Stimulated activated CD4-positive, alpha-beta T cell treated with anti-CD3 and anti-CD28 coated beads, Interleukin-15, amount 100 ng/mL, for 1 hour (primary cell): ENCODE measurements at places on chromosomes 2 and 18.

DNA sequence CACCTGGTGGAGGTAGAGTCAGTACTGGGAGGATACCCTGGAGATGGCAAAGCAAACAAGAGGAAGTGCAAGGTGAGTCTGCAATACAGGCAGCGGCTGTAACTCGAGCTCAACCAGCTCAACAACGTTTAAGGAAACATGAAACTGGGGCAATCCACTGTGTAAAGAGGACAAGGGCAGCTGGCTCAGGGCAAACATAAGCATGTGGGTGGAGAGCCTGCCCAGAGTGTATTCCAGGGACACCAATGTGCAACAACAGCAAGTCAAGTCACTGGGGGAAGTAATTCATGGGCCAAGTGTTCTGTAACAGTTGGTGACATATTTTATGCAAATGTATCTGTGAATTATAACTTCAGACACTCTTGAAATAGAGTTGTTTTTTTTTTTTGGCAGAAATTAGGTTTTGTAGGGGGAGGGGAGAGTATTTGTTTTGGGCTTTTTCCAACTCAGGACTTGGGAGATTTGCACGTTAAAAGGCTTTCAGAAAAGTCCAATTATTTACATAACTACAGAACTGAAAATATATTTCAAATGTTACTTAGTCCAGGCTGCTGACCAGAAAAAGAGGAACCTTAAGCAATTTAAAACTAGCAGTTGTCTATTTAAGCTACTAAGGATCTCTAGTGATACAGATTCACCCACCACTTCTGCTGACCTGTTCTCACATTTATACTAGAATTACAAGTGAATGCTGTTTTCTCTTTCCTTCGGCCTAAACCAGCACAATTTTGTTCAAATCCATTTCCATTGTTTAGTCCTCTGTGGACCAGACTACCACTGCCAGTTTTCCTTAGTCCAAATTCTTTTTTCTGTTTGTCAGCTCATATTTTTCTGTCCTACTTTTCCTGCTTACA lies 18.6 kb downstream of the NRXN1 start:
- no peak for DNase-seq

- no peak for DNase-seq
These were observed 344.6 kb downstream of the KCNJ3 start for GRCh38 chr2:155043097-155043496.

- no peak for DNase-seq
These were observed 277.9 kb downstream of the NDUFA10 start for GRCh38 chr2:239747274-239747673.

DNA sequence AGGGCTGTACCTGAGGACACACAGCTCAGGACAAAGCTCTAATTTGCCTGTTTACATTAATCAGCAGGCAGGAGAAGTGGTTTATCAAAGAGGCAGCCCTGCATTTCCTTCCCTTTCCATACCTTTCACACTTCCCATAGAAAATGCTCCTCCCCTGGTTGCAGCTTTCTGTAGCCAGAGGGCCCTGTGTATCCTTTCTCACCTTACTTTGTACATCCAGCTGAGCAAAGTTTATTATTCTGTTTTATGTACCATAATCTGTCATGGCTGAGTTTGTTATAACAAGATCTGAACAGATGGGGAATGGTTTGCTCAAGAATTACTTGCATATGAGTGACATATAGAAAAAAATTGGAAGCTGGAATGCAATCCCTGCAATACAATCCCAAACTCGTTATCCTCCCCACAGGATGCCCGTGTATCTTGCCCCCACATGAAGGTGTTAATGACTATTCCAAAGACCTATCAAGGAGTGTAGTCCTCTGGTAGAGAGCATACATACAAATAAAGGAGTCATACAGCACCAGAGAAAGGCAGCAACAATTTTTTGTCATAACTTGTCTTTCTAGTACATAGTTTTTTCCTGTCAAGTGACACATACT lies 1025.8 kb upstream of the KLHL29 start:
- DNase-seq, result no peak

- DNase-seq, result no peak
These were observed 6.5 kb downstream of the EFEMP1 start for GRCh38 chr2:55917117-55917516.

- no peak for DNase-seq
These were observed 26.6 kb downstream of the RASGRP3 start for GRCh38 chr2:33503002-33503401.

- no peak for DNase-seq
These were observed 185.5 kb downstream of the NOL4 start for GRCh38 chr18:34039201-34039600.

DNA sequence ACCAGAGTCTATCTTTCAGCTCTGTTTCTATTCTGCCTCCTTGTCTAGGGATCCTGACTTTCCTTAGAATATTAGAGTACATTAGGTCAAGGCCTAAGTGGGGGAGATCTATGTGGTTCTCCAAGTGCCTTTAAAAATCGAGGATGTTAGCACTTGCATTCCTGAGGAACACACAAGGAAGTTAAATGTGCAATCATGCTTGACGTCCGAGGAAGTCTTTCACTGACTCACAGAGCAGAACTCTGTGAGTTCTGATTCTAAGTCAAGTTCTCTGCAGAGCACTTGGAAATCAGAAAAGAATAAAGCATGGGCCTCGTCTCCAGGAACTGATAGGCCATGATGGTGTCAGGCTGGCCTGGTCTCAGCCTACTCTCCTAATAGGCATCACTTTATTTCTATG lies 17.2 kb downstream of the FHOD3 start:
- no peak for DNase-seq

GRCh38 chr18:13496691-13497281 lies 229.6 kb downstream of the FAM210A start:
- no peak for DNase-seq

DNA sequence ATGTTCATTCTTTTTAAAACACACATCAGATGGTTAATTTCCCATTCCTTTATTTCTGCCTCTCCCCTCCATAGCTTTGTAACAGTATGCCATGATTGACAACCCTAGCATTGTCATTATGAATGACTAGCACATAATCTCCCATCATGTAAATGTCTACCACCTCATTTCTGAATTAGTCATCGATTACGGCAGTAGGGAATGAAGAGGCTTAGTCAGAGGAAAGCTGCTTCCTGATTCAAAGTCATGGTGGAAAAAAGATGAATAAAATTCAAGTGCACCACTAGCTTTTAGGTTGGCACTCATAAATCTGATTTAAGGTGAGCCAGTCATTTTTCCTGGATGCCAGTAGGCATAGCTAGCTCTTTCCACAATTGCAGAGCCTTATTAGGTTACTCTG lies 19.1 kb upstream of the ACMSD start:
- no peak for DNase-seq

GRCh38 chr2:67904966-67905365 lies 157.8 kb downstream of the C1D start:
- DNase-seq, result no peak

- DNase-seq, result no peak
These were observed 577.4 kb downstream of the DSC3 start for GRCh38 chr18:30465096-30465495.

GRCh38 chr2:78251708-78252107 lies 729.5 kb upstream of the LRRTM4 start:
- no peak for DNase-seq

GRCh38 chr2:85854897-85855296 lies 33.9 kb downstream of the ST3GAL5 start:
- no peak for DNase-seq

- DNase-seq, result no peak
These were observed 77.6 kb downstream of the EPC2 start for GRCh38 chr2:148721991-148722777.

GRCh38 chr2:186518945-186519344 lies 32.9 kb downstream of the ZC3H15 start:
- DNase-seq, result no peak

GRCh38 chr2:231662028-231662810 lies 46.1 kb upstream of the PTMA start:
- DNase-seq, result peak; percentile 96

DNA sequence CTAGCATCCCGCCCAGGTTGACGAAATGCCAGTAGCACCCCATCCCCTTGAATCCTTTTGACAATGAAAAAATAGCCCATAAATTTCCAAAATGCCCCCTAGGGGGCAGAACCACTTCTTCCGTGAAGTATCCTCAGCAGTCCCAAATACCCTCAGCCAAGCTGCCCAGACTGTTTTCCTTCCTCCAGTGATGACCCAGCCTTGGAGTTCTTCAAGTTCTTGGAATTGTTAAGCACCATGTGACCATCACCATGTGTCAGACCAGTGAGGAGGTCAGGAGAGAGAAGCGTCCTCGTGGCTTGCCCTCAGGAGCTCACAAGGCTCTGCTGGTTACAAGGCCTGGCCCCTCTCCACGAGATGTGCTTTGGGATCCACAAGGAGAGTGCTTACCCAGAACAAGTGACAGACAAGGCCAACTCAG lies 1.4 kb upstream of the SLC23A3 start:
- DNase-seq, result no peak

DNA sequence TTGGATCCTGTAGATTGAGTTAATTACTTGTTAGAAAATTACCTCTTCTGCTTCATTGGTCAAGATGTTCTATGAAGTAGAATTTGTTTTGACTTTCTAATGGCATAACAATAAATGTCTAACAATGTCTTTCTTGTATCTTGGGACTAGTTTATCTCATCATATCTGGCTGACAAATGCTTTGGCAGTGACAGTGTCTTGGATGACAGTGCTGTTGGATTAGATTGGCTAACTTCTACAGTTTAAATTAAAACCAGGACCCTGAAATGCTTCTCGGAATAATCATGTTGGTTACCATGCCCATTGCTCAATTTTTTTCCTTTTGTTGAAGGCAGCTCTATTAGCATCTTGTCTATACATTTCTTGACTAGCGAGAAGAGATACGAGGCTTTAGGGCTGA lies 176.9 kb downstream of the PARD3B start:
- DNase-seq, result no peak

DNA sequence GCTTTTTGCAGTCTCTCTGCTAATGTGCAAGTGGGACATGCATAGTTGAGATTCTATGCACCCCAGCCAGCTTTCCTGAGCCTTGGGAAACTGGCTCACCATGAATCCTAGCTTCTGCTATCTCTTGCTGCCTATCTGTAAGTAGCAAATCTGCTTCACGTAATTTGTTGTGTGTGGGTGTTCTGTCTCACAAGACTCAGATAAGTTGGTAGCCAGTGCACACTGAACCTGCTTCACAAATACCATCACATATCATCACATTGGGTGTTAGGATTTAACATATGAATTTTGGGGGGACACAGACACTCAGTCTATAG lies 13.9 kb upstream of the VRK2 start:
- no peak for DNase-seq

GRCh38 chr2:102057502-102058292 lies 65.9 kb downstream of the IL1R2 start:
- DNase-seq, result no peak

DNA sequence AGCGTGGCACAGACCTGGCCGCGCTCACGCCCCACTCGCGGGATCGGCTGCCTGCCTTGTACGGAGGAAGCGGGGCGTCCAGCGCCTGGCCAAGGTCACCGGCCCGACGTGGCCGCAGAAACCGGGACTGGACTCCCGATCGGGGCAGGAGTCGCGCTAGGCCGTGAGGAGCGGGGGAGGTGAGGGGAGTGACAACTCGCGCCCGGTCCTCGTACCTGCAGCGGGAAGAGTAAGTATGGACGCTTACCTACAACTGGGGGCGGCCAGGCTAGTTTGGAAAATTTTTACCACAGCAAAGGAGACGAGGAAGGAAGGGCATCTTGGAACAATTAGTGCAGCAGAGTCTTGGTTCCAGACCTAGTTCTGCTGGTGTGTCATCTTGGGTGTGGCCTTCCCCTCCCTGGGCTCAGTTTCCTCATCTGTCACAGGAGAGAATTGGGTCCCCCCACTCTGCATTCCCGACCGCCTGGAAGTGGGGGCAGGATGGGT lies 693 bp downstream of the UBE2F start:
- DNase-seq, result no peak

GRCh38 chr2:19545507-19545906 lies 187.1 kb upstream of the OSR1 start:
- DNase-seq, result no peak

DNA sequence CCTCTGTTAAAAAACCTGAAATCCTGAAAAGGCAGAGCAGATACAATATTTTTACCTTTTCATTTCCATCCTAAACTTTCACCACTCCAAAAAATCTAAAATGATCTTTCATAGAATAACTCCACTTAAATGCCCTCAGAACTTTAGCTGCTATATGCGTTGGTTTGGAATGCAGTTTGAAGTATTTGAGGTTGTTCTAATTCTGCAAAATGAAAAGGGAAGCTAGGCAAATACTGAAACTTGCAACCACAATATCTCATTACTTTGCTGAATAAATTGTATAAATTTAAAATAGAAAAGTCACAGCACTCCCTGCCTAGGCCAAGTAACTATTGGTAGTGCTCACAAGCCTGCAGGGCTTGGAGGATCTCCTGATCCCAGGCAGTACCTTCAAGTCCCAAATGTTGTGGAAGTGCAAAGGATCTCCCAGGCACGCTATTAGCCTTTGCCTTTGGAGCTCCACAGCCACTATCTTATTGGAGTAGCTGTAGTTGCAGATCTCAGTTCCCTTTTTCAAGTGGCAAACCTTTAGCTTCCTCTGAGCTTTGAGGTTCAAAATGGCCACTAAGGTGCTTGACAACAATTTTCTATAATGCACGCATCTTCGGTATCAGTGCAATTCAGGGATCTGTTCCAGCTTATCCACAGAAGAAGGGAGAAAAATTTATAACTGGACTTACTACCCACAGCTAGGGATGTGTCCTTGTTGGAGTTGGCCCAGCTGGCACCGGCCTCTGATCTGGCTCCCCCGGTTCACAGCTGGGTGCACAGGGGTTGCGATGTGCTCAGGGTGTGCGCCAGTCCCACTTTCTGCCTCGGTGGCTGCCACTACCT lies 43.4 kb upstream of the ANKRD62 start:
- no peak for DNase-seq

DNA sequence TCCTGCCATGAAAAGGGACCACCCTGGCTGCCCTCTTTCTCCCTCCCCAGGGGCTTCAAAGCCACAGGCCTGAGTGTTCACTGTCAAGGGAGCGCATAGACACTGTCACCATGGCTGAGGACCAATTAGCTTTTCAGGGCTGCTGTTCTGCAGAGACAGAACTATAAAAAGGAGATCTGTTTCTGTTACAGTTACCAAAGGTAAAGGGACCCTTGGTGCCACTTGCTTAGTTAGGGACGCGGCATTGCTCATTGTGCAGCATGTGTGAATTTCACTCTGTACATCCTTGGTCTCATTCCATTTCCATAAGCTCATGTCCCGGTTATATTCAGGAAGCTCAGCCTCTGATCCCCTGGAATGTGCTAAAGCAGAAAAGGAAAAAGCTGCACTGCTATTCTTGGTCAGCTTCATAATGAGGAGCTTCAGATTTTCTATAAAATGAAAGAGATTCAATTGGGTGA lies 55.5 kb upstream of the RNF152 start:
- no peak for DNase-seq

DNA sequence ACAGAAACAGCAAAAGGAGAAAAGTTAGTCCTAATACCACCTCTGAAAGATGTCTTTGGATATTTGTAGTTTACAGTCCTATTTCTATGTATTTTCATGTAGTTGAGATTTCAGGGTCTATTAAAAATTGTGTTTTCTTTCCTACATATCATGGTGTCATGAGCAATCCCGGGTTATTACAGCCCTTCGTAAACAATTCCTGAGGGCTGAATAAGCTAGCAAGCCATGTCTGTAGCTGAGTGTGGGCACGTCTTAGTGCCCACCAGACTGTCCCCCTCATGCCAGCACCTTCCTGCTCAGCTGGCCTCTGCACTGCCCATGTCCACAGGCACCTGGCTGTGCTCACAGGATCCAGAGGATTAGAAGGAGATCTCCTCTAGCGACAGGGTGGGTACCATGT lies 60.6 kb downstream of the CTIF start:
- no peak for DNase-seq

- no peak for DNase-seq
These were observed 107.4 kb downstream of the CLIP4 start for GRCh38 chr2:29222381-29223179.

- no peak for DNase-seq
These were observed 6.8 kb downstream of the MAT2A start for GRCh38 chr2:85545780-85546240.
